ENCODE measurements at places on chromosomes 6 and 20. TPM values are rescaled to one million over a fixed set of nuclear protein-coding genes. Genes with fewer than 3 reads are reported as not detected.

DNA sequence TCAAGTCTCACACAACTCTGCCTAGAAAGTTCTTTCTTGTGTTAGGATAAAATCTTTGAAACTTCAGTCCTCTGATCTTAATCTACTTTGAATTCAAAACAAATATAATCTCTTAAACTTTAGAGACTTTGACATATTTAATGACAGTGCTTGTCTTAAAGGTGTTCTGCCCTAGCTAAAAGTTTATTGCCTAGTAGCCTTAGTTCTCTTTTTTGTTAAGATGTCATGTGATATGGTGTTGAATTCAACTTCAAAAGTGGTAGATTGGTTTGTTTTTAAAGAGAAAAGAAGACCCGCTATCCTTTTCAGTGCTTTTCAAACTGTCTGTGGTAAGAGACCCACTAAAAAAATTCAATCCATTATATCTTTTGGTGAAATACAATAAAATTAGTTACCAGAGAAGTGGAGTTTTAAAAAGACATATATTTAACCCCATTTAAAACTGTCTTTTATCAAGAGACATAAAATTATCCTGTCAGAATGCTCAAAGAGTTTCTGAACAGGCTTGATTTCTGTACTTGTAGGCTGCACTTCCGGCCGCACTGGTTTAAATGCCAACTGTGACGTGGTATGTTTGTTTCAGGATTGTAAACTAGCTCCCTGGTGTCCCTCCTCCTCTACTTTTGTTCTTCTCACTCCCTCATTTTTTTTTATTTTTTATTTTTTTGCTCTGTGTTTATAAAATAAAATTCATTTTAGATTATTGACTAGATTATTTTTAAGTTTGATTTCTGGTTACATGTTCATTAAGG is 76.5 kb downstream of the QKI start:
- no peaks in the 10 kb centered on the region for H3K36me3 ChIP-seq
- DNase-seq: no peak
- H3K27me3 ChIP-seq: no peaks in the 10 kb centered on the region
- H3K27ac ChIP-seq: no peak overlapping the region

The CGAS gene
- 12.8 TPM for total RNA-seq

The SIRPB2 gene
- not detected for total RNA-seq

The CASS4 gene
- total RNA-seq: not detected

DNA sequence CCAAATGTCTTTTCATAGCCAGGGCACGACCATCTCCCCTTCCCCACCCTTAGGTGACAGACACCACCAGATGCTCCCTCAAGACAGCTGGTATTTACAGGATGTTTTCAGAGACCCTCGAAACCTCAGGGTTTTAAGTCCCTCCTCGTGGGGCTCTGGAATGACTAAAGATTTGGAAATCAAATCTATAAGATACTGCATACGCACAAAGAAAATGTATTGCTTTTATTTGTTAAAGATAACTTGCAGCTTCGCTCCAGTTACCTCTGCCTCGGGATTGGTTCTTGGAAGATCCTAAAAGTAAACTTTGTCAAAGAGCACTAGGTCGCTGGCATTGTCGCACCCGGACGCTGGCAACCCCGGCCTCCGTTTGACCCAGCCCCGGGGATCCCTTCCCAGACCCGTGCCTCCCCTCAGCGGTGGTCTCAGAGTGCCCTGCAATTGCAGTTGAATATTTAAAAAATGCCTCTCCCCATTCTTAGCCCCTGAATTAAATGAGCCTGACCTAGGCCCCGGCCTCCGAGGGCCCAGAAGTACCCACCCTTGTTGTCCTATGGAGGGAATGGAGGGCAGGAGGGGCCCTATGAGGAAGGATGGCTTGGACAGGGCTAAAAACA is 7.1 kb downstream of the PAX1 start:
- no peak overlapping the region for H3K4me3 ChIP-seq
- DNase-seq: no peak
- no peaks in the 10 kb centered on the region for H3K4me1 ChIP-seq
- H3K27me3 ChIP-seq: no peaks in the 10 kb centered on the region
- H3K27ac ChIP-seq: no peak overlapping the region

DNA sequence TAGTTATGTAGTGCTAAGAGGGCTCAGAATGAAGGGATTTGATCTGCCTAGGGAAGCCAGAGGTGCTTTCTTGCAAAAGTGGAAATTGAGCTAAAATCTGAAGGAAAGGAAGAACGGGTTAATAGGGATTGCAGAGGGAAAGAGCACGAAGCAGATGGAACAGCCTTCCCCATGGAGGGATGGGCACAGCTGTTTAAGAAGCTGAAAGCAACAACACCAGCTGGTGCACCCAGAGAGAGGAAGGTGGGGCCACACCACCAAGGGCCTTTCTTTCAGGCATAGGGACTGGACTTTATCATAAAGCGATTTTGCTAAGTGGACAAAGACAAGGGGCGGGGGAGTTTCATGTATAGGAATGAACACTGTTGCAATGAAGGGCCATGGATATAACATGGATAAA is 65.8 kb upstream of the SNRPB2 start:
- H3K4me3 ChIP-seq: no peak overlapping the region
- H3K27me3 ChIP-seq: no peaks in the 10 kb centered on the region
- H3K36me3 ChIP-seq: no peaks in the 10 kb centered on the region
- H3K27ac ChIP-seq: no peak overlapping the region
- DNase-seq: no peak
- H3K4me1 ChIP-seq: no peaks in the 10 kb centered on the region

- H3K4me3 ChIP-seq: no peak overlapping the region
- no peaks in the 10 kb centered on the region for H3K27me3 ChIP-seq
- no peaks in the 10 kb centered on the region for H3K36me3 ChIP-seq
- no peaks in the 10 kb centered on the region for H3K4me1 ChIP-seq
Measured at GRCh38 chr20:31494131-31494530, 19.0 kb downstream of the REM1 start.

Data from Karpas-422 (cell line).